ENCODE measurements at places on chromosomes 12 and 14. TPM values are rescaled to one million over a fixed set of nuclear protein-coding genes. Genes with fewer than 3 reads are reported as not detected.

- DNase-seq: no peak
These were observed 172.2 kb downstream of the PTPRO start for GRCh38 chr12:15494329-15495046.

Gene NID2
- 102 TPM for total RNA-seq

- no peak for DNase-seq
These were observed 94.5 kb downstream of the MYRFL start for GRCh38 chr12:69919495-69919894.

DNA sequence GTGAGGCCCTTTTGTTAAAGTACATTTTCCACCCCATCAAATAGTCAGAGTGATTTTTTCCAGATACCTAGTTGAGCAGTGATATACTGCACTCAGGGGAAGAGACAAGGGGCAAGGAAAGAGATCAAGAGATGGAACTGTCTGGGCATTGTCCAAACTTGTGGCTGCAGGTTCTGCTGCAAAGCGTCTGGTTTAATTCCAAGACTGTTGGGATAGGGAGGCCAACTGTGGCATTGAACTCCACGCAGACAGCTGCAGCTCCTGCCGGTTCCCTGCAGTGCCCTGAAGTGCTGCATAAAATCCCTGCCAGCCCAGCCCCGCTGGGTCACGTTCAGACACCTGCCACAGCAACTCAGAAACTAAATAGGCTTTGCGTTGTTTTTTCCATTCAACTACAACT is 30.5 kb downstream of the RPH3A start:
- no peak for DNase-seq

- no peak for DNase-seq
These were observed 984.0 kb upstream of the TMEM132C start for GRCh38 chr12:127282786-127283565.

GRCh38 chr12:46296822-46297221 is 28.0 kb upstream of the SLC38A1 start:
- DNase-seq: no peak

- DNase-seq: no peak
These were observed 8.5 kb upstream of the ERP27 start for GRCh38 chr12:14946861-14947260.

GRCh38 chr12:115506822-115507559 is 770.5 kb downstream of the MED13L start:
- no peak for DNase-seq

Gene TMCC3
- not detected for total RNA-seq

Gene LRCOL1
- 0.51 TPM for total RNA-seq

Gene PRKD1
- total RNA-seq: 21.3 TPM

DNA sequence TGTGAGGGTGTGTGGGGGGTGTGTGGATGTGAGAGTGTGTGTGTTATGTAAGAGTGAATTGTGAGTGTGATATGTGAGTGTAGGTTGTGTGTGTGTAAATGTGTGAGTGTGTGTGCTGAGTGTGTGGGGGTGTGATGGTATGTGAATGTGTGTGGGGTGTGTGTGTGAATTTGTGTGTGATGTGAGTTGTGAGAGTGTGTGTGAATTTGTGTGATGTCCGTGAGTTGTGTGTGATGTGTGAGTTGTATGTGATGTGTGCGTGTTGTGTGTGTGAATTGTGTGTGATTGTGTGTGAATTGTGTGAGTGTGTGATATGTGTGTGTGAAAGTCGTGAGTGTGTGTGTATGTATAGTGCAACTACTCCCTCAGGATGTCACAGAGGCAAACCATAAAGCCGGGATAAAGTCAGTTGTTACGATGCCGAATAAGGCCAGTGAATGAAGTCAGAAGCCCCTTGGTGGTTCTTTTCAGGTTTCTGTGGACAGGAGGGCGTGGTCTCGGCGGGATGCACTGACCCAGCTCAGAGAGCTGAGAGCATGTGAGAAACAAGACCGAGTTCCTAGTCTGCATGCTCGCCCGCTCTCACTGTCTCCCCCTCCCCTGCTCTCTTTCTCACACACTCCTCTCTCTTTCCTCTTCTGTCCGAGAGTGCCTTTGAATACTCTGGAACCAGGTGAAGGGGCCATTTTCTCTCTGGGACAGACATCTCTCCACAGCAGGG is 71.8 kb upstream of the MAX start:
- no peak for DNase-seq

Data from HFFc6 (cell line).